Activated naive CD8-positive, alpha-beta T cell treated with anti-CD3 and anti-CD28 coated beads, Interleukin-2, amount 10 ng/mL, durations not matched to agents 7 days and 5 days (primary cell): ENCODE measurements at places on chromosomes 4 and X. TPM values are rescaled to one million over a fixed set of nuclear protein-coding genes. Genes with fewer than 3 reads are reported as not detected.

The POU4F2 gene
- total RNA-seq: not detected

- H3K27me3 ChIP-seq: no peaks in the 10 kb centered on the region
- H3K4me3 ChIP-seq: peak within 1 kb of the TSS; percentile 92
- H3K4me1 ChIP-seq: peaks cover 13% of the 10 kb centered on the region
- peaks cover 23% of the 10 kb centered on the region for H3K36me3 ChIP-seq
- peak within 1 kb of the TSS; percentile 100 for H3K27ac ChIP-seq
Observed at GRCh38 chrX:41333744-41334362, at the start of gene DDX3X. DDX3X (plus strand) TSS chrX:41334162; CDS start chrX:41334253, 91 bp downstream.

- DNase-seq: no peak
- H3K4me3 ChIP-seq: no peak overlapping the region
- H3K27me3 ChIP-seq: peaks cover 3% of the 10 kb centered on the region
- H3K27ac ChIP-seq: no peak overlapping the region
- no peaks in the 10 kb centered on the region for H3K36me3 ChIP-seq
Observed at GRCh38 chr4:169899295-169899694, 126.9 kb downstream of the MFAP3L start.

The CXCL3 gene
- total RNA-seq: not detected

- H3K36me3 ChIP-seq: peaks cover 12% of the 10 kb centered on the region
- H3K4me3 ChIP-seq: no peak overlapping the region
- H3K27me3 ChIP-seq: no peaks in the 10 kb centered on the region
- no peak overlapping the region for H3K27ac ChIP-seq
Observed at GRCh38 chr4:110188113-110188512, 10.3 kb downstream of the ELOVL6 start.

DNA sequence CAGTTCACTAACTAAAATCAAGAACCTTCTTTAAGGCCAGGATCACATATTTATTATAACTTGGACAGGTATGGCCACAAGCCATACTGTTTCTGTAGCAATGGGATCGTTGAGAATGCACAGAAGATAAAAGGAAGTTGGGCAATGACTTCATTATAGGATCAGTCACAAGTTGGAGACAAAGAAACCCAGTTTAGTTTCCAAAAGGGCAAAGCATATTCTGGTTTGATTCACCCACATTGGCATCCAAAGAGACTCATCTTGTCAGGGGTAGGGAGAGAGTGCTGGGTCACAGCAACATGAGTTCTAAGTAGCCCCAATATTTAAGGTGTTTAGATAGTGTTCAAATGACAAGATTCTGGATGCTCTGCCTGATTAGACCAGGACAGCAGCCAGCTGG, 317.1 kb upstream of the GALNT7 start:
- no peak overlapping the region for H3K27ac ChIP-seq
- H3K27me3 ChIP-seq: no peaks in the 10 kb centered on the region
- H3K4me3 ChIP-seq: no peak overlapping the region
- no peaks in the 10 kb centered on the region for H3K4me1 ChIP-seq

- H3K4me1 ChIP-seq: no peaks in the 10 kb centered on the region
- no peak overlapping the region for H3K4me3 ChIP-seq
- H3K36me3 ChIP-seq: no peaks in the 10 kb centered on the region
Observed at GRCh38 chr4:78432896-78433295, 118.7 kb upstream of the ANXA3 start.

DNA sequence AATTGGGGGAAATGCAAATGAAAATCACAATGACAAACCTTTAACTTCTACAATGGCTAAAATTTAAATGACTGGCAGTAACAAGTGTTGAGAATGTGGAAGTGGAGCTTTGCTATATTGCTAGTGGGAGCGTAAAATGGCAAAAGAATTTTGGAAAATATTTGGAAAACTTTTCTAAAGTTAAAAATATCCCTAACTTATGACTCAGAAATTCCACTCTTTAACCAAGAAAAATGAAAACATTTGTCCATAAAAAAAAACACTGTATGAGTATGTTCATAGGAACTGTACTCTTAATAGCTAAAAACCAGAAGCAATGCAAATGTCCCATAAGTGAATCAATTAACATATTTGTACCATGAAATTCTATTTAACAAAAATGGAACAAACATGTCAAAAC, 3.6 kb downstream of the TBCK start:
- H3K36me3 ChIP-seq: peaks cover 3% of the 10 kb centered on the region
- peaks cover 13% of the 10 kb centered on the region for H3K4me1 ChIP-seq
- H3K4me3 ChIP-seq: no peak overlapping the region
- no peak for DNase-seq
- no peaks in the 10 kb centered on the region for H3K27me3 ChIP-seq
- no peak overlapping the region for H3K27ac ChIP-seq

- no peak for DNase-seq
- peaks cover 2% of the 10 kb centered on the region for H3K36me3 ChIP-seq
- no peak overlapping the region for H3K27ac ChIP-seq
- H3K4me1 ChIP-seq: peaks cover 28% of the 10 kb centered on the region
Observed at GRCh38 chr4:78616046-78616498, 64.5 kb downstream of the ANXA3 start.

The TMEM33 gene
- 45.5 TPM for total RNA-seq

DNA sequence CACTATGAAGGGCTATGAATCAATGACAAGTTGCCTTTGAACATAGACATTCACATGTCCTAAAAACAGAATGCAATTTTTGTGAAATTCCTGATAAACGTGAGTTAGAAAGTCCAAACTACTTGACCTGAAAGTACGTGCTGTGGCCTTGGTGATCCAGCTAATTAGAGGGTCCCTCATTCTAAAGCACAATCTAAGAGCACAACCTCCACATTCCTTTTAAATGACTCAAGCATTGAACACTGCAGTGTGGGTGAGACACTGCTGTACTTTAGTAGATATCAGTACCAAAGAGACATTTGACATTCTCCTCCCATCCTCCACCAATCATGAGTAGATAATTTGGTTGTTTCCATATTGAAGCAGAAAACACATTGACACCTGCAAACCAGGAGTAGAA, 73.5 kb downstream of the FAM47B start:
- H3K36me3 ChIP-seq: no peaks in the 10 kb centered on the region
- no peaks in the 10 kb centered on the region for H3K4me1 ChIP-seq
- H3K27me3 ChIP-seq: no peaks in the 10 kb centered on the region
- no peak overlapping the region for H3K27ac ChIP-seq

DNA sequence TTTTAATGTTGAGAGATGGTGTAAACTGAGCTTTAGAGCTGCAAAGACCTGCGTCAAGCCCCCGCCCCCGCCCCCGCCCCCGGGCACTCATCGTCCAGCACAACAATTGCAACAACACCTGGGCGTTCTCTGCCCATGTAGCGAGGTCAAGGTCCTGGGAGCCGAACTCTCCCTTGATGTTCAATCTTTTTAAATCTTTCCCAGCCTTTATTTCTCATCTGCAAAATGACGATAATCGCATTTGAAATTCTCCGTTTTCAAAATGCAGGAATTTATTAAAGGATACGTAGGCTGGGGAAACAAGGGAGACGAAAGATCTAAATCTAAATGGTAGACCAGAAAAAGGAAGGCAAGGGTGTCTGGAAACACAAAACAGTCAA, 648 bp upstream of the MSMO1 start:
- no peaks in the 10 kb centered on the region for H3K27me3 ChIP-seq
- peaks cover 26% of the 10 kb centered on the region for H3K36me3 ChIP-seq
- no peak for DNase-seq
- no peak overlapping the region for H3K27ac ChIP-seq
- H3K4me1 ChIP-seq: peaks cover 30% of the 10 kb centered on the region

The LRCH2 gene
- total RNA-seq: not detected

DNA sequence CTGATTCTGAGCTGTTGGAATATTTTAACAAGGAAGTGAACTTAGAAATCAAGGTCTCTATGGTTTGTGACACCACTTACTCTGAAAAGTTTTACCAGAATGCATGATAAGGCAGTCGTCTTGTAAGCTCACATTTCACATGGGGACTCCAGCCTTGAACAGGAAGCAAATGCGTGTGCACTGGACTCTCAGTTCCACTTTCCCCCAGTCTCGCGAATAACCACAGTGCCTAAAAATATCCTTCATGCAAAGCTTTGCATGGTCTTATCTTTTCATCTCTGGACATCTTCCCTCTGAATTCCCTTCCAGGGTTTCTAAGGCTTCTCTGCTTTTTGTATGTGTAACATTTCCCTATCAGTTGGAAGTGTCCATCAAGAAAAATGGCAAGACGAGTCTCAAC, 581.8 kb downstream of the NLGN4X start:
- no peak overlapping the region for H3K27ac ChIP-seq
- H3K4me1 ChIP-seq: no peaks in the 10 kb centered on the region
- no peak for DNase-seq
- H3K4me3 ChIP-seq: no peak overlapping the region
- H3K36me3 ChIP-seq: no peaks in the 10 kb centered on the region

The STEEP1 gene
- 19.9 TPM for total RNA-seq

GRCh38 chr4:52576961-52577623, 82.0 kb downstream of the USP46 start:
- no peaks in the 10 kb centered on the region for H3K4me1 ChIP-seq
- H3K27ac ChIP-seq: no peak overlapping the region
- peaks cover 19% of the 10 kb centered on the region for H3K27me3 ChIP-seq

GRCh38 chrX:44343412-44344141, at the start of gene EFHC2:
EFHC2 (minus strand) TSS chrX:44343672; CDS start chrX:44343588, 84 bp downstream.
- peak within 1 kb of the TSS; percentile 74 for H3K4me3 ChIP-seq
- peak within 1 kb of the TSS; percentile 91 for H3K27ac ChIP-seq
- DNase-seq: peak; percentile 67
- H3K27me3 ChIP-seq: no peaks in the 10 kb centered on the region

DNA sequence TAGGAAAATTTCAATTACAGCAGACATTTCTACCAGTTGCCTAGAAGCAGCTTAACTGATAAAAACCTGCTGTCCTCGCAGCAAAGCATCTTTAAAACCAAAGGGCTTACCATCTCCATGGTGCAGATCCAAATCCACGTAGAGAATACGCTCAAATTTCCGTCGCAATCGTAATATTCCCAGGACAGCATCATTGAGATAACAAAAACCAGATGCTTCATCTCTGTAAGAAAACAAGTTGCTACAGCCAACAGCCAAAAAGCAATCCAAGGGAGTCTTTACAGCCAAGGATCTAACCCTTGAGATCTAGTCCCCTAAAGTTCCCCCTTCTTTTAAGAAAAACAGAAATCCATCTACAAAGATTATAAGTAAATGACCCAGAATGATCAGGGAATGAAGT, 77.6 kb downstream of the HDAC8 start:
- H3K4me1 ChIP-seq: no peaks in the 10 kb centered on the region
- H3K27me3 ChIP-seq: no peaks in the 10 kb centered on the region
- no peak overlapping the region for H3K4me3 ChIP-seq
- H3K27ac ChIP-seq: no peak overlapping the region

The ZBTB49 gene
- 9.7 TPM for total RNA-seq

GRCh38 chrX:153981771-153982533, 9.4 kb downstream of the TMEM187 start:
- no peaks in the 10 kb centered on the region for H3K36me3 ChIP-seq
- H3K4me3 ChIP-seq: peak overlapping the region; percentile 63
- peaks cover 35% of the 10 kb centered on the region for H3K4me1 ChIP-seq

DNA sequence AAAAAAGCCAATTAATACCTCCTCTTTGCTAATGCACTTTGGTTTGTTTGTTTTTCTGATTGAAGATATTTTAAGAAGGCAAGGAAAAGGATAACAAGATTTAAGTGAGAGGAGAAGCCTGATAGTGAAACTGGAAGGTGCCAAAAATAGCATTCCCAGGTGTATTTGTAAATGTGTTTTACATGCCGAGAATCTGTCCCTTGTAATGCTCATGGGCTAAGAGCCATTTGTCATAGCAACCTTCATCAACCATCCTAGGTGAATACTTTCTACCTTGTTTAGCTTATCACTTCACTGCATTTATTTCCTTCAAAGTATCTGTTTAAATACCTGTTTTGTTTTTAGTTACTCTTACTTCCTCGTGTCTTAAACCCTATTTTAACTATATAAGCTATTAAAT, 127.8 kb downstream of the KCTD8 start:
- no peaks in the 10 kb centered on the region for H3K36me3 ChIP-seq
- no peak overlapping the region for H3K27ac ChIP-seq
- no peak overlapping the region for H3K4me3 ChIP-seq
- DNase-seq: no peak

The MAPK10 gene
- not detected for total RNA-seq

DNA sequence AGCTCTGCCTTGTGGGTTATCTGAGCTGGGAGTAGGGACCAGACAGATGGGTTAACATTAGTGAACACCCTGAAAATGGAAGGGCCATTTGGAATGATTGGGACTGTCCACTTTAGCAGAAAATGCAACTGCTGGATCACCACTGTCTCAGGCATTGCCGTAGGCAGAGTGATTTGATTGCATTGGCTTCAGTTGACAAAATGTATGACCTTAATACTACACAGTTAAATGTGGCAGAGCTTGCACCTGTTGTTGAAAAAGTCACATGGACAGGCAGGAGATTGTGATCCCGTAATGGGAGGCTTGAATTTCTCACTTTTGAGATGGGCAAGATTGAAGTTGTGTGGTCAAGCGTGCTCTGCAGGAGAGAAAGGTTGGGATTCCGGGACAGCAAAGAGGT, 166.5 kb upstream of the PUDP start:
- no peaks in the 10 kb centered on the region for H3K36me3 ChIP-seq
- no peaks in the 10 kb centered on the region for H3K27me3 ChIP-seq
- no peak for DNase-seq
- H3K4me3 ChIP-seq: no peak overlapping the region
- no peak overlapping the region for H3K27ac ChIP-seq
- no peaks in the 10 kb centered on the region for H3K4me1 ChIP-seq

- no peak for DNase-seq
- no peak overlapping the region for H3K27ac ChIP-seq
- H3K27me3 ChIP-seq: no peaks in the 10 kb centered on the region
- H3K36me3 ChIP-seq: peaks cover 2% of the 10 kb centered on the region
- H3K4me3 ChIP-seq: no peak overlapping the region
Observed at GRCh38 chrX:121160987-121161386, 113.6 kb downstream of the GLUD2 start.

- no peaks in the 10 kb centered on the region for H3K4me1 ChIP-seq
- no peaks in the 10 kb centered on the region for H3K36me3 ChIP-seq
- H3K27ac ChIP-seq: no peak overlapping the region
- DNase-seq: no peak
- no peaks in the 10 kb centered on the region for H3K27me3 ChIP-seq
Observed at GRCh38 chr4:93169966-93170365, 658.6 kb upstream of the ATOH1 start.

The LRIT3 gene
- total RNA-seq: not detected

- DNase-seq: no peak
- peak overlapping the region; percentile 93 for H3K27ac ChIP-seq
- H3K4me3 ChIP-seq: peak overlapping the region; percentile 93
- no peaks in the 10 kb centered on the region for H3K27me3 ChIP-seq
Observed at GRCh38 chrX:152831391-152831790, 528 bp downstream of the NSDHL start.

The REELD1 gene
- 0.28 TPM for total RNA-seq

- DNase-seq: no peak
- H3K27ac ChIP-seq: peak overlapping the region; percentile 88
- peaks cover 5% of the 10 kb centered on the region for H3K36me3 ChIP-seq
- peaks cover 3% of the 10 kb centered on the region for H3K4me1 ChIP-seq
- H3K27me3 ChIP-seq: no peaks in the 10 kb centered on the region
Observed at GRCh38 chrX:21838937-21839333, 482 bp upstream of the MBTPS2 start.

The MYOZ2 gene
- not detected for total RNA-seq

GRCh38 chr4:36900446-36900987, 344.0 kb upstream of the NWD2 start:
- DNase-seq: no peak
- H3K27ac ChIP-seq: no peak overlapping the region
- no peak overlapping the region for H3K4me3 ChIP-seq
- no peaks in the 10 kb centered on the region for H3K4me1 ChIP-seq
- H3K27me3 ChIP-seq: no peaks in the 10 kb centered on the region
